ENCODE measurements at places on chromosomes 5 and 9.
A peak's percentile ranks its signal among the peaks of the same experiment; 100 is the strongest.

DNA sequence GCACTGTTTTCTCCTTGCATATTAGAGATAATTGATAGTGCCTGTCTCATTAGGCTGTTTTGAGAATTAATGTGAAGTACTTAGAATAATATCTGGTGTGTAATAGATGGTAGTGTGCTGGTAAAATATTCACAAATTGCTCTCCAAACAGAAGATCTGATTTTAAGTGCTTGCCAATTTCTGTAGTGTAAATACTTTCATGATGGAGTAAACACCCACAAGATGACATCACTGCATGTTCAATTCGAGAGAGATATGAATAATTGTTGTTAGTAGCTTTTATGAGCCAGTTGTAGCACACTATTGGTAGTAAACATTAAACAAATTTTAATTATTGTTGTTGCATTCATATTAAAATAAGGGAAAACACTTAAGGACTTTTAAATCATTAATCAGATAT is 392.3 kb upstream of the RIOK2 start:
- DNase-seq: no peak

DNA sequence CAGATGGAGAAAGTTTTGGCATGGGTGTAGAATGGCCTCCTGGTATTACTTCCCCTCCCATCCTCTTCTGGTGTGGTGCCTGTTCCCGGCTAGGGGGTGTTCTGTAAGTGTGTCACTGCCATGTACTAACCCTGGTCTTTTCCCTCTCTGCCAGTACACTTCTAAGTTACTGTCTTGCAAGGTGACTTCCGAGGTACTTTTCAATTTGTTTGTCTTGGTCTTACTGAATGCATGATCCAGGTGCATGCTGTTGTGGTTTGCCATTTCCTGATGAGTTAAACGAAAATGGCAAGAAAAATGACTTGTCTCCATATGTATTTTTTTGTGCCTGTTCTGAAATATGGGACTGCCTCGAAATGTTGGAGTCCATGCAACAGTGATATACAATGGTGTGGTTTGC is 46.0 kb downstream of the C9orf152 start:
- DNase-seq: no peak

GRCh38 chr9:87516222-87516925 is 18.7 kb downstream of the DAPK1 start:
- DNase-seq: no peak

- DNase-seq: no peak
These were observed at the start of gene ALDH1A1 for GRCh38 chr9:72952914-72953313. TSS of gene ALDH1A1 (minus strand) at chr9:72953053. CDS start at chr9:72953000, 53 bp downstream.

- DNase-seq: no peak
These were observed 11.7 kb downstream of the TIMD4 start for GRCh38 chr5:156951359-156951758.

GRCh38 chr5:142425286-142426065 is 100.7 kb upstream of the SPRY4 start:
- DNase-seq: no peak

DNA sequence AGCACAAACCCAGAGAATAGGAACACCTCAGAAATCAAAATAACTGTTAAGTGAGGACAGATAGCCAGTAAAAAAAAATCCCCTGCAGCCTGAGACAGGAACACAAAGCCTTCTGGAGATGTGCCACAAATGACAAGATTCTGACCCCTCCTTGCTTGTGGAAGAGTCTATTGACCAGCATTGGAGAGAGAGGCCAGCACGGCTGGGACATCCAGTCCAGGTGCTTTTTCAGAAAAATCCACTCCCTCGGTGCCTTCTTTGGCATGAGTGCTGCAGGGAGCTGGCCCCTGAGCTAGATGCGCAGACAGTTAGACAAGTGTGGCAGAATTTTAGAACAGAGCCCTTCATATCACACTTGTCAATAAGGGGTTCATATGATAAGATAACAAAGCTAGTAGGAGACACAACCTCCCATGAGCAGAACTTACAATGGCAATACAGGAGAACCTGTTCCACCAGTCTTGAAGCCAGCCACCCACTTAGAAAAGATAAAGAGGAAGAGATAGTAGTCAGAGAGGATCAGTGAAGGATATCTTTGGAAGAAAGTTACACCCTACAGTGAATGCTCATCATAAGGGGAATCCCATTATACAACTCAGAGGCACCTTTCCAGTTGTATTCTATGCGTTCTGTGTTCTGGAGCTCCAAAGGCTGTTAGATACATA is 298.4 kb downstream of the TLE1 start:
- DNase-seq: no peak

GRCh38 chr5:175521313-175521833 is 43.0 kb downstream of the SFXN1 start:
- peak; percentile 68 for DNase-seq

GRCh38 chr9:22129133-22129532 is 120.0 kb upstream of the CDKN2B start:
- no peak for DNase-seq

DNA sequence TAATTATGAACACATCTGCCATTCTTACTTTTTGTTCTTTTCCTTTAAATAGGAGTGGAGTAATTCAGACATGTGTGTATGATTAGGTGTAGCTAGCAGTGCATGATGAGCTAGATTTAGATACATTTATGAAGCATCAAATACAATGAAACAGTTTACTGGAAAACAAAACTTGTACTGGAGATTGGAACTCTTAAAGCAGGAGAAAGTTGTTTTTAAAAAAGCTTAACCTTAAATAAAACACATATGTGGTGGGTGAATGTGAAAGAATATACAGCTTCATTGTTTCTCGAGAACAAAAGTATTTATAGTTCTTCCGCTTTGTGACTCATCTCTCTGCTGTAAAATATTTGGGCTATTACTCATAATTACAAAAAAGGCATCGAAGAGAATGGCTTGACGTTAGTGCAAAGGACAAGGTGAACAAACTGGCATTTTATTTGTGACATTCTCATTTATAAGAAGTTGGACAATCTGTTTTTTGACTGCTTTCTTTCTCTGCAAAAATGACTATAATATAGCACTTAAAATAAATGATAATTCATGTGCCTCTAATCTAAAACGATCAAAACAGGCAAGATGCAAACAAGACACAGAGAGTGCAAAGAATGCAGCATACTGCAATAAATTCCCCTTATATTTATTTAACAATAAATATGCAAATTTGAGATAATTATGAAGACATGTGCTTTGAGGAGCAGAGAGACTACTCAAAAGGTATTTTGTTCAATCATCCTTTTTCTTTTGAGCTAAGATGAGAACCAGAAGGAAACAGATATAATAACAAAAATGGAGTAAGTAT is 478.8 kb downstream of the CETN3 start:
- no peak for DNase-seq

GRCh38 chr9:86652736-86653135 is 294.6 kb downstream of the GAS1 start:
- DNase-seq: no peak

- DNase-seq: no peak
These were observed 48.0 kb upstream of the LRRC19 start for GRCh38 chr9:27053369-27054022.

- no peak for DNase-seq
These were observed 44.7 kb upstream of the SLC27A6 start for GRCh38 chr5:128920345-128921215.

DNA sequence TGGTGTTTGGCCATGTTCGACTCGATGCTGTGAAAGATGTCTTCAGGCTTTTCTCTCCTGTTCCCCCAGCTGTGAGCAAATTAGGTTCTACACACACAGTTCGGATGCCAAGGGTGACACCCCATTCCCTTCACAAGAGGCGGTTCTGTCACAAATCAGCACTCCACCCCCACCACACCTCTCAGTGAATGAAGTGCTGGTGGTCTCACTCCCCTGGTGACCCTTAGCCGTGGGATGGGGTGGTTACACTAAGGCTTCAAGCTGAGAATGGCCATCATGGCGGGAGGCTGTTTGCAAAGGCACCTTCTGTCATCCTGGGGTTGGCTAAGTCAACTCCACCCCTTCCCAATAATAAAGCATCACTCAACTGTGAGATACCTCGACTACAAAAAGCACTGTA is 26.4 kb downstream of the AMBP start:
- DNase-seq: no peak

DNA sequence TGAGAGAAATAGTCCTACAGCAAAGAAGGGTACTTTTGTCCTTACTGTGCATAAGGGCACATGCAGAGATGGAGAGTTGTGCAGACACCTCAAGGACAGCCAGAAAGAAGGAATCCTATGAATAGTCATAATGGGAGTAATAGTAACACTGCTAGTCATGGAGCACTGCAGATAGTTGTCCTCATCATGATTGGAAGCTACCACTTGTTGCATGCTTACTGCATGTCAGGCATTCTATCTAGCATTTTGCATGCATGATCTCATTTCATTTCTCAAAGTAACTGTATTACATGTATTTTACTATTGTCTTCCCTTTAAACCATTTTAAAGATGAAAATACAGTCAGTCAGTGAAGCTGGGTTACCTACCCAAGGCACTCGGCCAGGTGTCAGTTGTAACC is 81.3 kb downstream of the PIK3R1 start:
- DNase-seq: no peak

- no peak for DNase-seq
These were observed 45.2 kb upstream of the TBC1D2 start for GRCh38 chr9:98300611-98301010.

GRCh38 chr5:38167562-38167996 is 90.8 kb upstream of the EGFLAM start:
- DNase-seq: no peak

DNA sequence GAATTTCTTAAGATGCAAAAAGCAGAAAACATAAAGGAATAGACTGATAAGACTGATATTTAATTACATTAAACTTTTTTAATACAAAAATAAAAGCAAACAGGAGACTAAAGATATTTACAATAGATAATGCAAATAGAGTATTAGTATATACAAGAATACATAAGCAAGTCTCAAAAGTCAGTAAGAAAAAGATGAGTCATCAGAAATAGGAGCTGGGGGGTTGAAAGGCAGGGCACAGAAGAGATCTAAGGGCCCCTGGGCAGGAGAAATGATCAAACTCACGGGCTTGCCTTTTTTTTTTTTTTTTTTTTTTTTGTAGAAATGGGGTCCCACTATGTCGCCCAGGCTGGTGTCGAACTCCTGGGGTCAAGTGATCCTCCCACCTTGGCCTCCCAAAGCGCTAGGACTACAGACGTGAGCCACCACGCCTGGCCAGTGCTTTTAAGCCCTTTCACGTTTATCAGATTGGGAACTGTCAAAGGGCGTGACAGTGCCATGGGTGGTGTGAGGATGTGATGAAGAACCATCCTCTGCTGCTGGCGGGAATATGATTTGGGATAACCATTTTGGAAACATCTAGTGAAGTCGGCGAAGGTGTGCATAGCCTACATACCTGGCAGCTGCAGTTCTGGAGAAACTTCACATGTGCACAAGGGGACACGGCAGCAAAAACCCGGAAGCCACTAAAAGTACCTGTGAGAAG is 126.1 kb downstream of the CACNA1B start:
- no peak for DNase-seq

DNA sequence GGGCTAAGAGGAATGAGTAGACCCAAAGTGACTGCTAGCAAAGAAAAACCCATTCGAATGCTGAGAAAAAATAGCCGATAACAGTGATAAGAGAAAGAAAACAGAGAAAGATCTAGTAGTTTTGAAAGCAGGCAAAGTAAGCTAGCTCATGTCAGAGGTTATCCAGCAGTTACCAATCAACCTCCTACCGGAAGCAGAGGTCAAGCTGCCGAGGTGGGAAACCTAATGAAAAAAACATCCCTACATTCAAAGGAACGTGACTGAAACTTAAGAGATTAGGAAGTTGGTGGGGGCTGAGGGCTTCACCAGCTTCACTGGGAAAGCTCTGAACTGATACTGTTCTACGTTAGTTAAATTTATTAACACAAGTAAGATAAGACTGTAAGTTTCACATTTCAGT is 32.6 kb downstream of the SSBP2 start:
- no peak for DNase-seq

DNA sequence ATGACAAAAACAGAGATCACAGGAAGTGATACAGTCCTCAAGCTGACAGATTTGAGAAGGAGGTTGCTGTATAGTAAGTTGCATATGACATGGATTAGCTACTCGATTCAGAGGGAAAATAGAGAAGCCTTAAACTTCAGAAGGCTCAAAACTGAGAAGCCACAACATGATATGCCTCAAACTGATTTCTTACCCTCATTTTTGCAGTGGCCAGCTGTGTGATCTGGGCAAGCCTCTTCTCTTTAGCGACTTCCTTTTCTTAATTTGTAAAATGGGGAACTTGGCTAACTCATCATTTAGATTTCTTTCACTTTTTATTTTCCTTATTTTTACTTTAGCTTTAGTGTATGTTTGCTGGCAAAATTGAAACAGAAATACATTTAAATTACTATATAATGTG is 421.1 kb downstream of the KIF4B start:
- no peak for DNase-seq

DNA sequence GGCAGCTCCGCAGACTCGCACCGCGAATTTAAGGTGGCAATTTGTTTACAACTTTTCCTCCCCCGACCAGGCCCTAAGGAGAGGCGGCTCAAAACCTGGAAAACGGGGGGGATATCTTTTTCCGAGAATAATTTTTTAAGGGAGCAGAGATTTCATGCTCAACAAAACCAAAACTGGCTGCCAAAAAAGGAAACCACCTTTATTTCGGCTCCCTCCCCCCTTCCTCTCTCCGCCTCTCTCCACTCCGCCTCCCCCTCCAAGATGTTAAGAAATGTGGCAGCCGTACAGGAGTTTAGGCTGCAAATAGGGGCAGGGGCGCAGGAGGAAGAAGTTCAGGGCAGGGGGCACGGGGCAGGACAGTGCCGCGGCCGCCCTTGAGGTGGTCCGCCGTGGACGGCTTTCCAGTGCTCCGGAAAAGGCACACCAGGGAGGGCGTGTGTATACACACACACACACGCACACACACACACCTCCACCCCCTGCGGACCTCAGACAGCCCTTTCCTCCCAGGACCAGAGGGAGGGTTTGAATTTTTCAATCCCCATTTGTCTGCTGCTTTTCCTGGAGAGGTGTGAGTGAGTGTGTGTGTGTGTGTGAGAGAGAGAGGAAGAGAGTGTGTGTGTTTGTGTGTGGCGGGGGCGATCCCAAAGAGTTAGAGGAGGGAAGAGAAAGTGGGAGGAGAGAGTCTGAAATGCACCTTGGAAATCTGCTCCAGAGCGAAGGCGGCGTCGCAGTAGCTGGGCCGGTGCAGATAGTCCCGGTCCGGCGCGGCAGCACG is 9.1 kb downstream of the PTCH1 start:
- no peak for DNase-seq

DNA sequence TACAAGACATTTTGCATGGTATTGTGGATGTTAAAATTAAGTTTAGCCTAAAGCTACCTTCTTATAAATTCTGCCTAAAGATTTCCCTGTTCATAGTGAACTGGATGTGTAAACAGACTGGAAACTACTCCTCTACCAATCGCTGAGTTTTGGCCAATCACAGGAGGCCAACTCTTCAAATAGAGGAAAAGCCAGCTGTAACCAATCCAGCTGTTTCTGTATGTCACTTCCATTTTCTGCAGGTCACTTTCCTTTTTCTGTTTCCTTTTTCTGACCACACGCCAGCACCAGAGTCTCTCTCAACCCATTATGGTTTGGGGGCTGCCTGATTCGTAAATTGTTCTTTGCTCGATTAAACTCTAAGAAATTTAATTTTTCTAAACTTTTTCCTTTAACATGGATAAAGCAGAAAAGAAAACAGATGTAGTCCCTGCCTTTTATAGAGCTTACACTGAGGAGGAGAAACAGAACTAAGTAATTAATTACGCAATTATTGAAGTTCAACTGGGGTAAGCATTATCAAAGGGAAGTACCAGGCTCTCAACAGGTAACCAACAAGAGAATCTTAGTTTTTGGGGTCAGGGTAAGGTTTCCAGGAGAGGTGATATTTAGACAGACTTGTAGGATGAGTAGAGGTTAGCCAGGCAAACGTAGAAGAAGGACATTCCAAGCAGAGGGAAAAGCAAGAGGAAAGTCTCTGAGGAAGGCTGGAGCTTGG is 27.7 kb downstream of the RANBP3L start:
- DNase-seq: no peak

GRCh38 chr9:6068983-6069382 is 53.6 kb upstream of the RANBP6 start:
- DNase-seq: no peak
